ENCODE measurements at places on chromosomes 7 and 10.

GRCh38 chr7:159105066-159105780, 39.4 kb downstream of the VIPR2 start:
- H3K36me3 ChIP-seq: no peaks in the 10 kb centered on the region
- H3K27me3 ChIP-seq: no peaks in the 10 kb centered on the region
- H3K4me1 ChIP-seq: no peaks in the 10 kb centered on the region

- H3K4me3 ChIP-seq: no peak overlapping the region
- H3K27me3 ChIP-seq: no peaks in the 10 kb centered on the region
- H3K27ac ChIP-seq: no peak overlapping the region
These were observed 322.3 kb downstream of the GLRX3 start for GRCh38 chr10:130458509-130458908.

GRCh38 chr7:104951546-104951945, 62.5 kb upstream of the KMT2E start:
- no peak for DNase-seq
- H3K36me3 ChIP-seq: no peaks in the 10 kb centered on the region
- no peak overlapping the region for H3K4me3 ChIP-seq

DNA sequence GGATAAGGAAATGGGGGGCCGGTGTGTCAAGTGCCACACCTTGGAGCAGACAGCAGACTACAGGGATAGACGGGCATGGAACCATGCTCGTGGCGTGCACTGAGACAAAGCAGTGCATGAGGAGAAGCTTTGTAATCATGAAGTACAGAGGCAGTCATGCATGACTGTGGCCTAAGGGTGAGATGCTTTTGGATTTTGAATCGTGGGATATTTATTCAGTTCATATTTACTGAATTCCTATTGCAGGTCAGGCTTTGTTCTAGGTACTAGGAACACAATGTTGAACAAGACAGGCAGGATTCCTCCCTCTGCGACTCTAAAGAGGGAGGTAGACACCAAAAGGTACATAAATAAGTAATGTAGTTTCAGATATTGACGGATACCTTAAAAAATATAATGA, 597.6 kb downstream of the PARD3 start:
- H3K36me3 ChIP-seq: peaks cover 2% of the 10 kb centered on the region
- no peak overlapping the region for H3K4me3 ChIP-seq
- DNase-seq: no peak
- H3K27ac ChIP-seq: no peak overlapping the region
- H3K4me1 ChIP-seq: peaks cover 16% of the 10 kb centered on the region
- H3K27me3 ChIP-seq: no peaks in the 10 kb centered on the region

DNA sequence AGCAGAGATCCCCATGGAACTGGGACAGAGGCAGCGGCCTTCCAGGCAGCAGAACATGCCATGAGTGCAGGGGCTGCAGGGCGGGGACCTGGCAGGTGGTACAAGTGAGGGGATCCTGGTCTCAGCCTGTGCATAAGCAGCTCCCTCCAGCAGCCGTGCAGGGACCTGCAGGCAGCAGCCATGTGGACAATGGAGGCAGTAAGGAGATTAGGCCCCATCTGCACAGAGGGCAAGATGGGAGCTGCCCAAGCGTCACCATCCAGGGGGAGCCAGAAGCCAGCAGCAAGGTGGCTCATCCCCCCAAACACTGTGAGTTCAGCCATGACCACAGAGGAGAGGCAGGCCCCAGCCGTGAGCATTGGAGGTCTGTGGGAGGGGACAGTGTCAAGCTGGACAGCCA, 3.1 kb downstream of the DDC start:
- H3K27ac ChIP-seq: no peak overlapping the region
- no peak overlapping the region for H3K4me3 ChIP-seq

DNA sequence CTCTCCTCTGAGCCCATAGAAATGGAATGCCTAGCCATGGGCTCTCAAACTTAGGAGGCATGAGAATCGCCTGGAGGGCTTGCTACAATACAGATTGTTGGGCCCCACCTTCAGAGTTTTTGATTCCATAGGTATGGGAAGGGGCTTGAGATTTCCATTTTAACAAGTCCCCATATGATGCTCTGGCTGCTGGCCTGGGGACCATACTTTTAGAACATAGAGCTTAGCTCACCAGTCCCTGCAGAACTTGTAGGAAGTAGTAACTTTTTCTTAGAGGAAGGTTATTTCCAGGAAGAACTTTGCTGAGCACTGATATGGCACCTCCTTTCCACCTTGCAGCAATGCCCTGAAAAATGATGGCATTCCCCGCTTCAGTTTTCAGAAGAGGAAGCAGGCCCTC, 177.0 kb upstream of the ZMIZ1 start:
- H3K27ac ChIP-seq: no peak overlapping the region
- DNase-seq: peak; percentile 32
- peaks cover 12% of the 10 kb centered on the region for H3K27me3 ChIP-seq

- DNase-seq: peak; percentile 86
- peaks cover 13% of the 10 kb centered on the region for H3K4me1 ChIP-seq
- peaks cover 4% of the 10 kb centered on the region for H3K36me3 ChIP-seq
- H3K27me3 ChIP-seq: no peaks in the 10 kb centered on the region
- H3K27ac ChIP-seq: peak overlapping the region; percentile 84
These were observed 989 bp downstream of the SRPK2 start for GRCh38 chr7:105387508-105388355.

Data from osteocyte (in vitro differentiated cells).